ENCODE measurements at places on chromosomes 2 and 18.

- no peak for DNase-seq
These were observed 419.6 kb upstream of the POU3F3 start for GRCh38 chr2:104434318-104434792.

DNA sequence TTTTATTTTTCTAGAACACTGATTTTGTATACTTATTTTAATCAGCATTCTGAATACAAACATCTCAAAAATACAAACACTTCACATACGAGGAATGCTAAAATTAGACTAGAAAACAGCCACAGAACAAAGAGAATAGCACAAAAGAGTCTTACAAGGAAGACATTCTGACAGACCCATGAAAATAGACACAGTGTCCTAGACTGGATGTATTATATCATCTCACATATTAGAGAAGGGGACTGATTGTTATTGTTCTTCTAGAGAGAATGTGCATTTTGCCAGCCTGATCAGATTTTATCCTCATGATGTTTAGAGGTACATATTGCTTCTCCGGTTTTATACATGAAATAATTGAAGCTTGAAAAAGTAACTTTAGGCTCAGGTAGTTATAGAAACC lies 357.9 kb downstream of the DPP10 start:
- no peak for DNase-seq

- peak; percentile 4 for DNase-seq
These were observed 7.0 kb downstream of the NCKAP5 start for GRCh38 chr2:133561045-133561852.

DNA sequence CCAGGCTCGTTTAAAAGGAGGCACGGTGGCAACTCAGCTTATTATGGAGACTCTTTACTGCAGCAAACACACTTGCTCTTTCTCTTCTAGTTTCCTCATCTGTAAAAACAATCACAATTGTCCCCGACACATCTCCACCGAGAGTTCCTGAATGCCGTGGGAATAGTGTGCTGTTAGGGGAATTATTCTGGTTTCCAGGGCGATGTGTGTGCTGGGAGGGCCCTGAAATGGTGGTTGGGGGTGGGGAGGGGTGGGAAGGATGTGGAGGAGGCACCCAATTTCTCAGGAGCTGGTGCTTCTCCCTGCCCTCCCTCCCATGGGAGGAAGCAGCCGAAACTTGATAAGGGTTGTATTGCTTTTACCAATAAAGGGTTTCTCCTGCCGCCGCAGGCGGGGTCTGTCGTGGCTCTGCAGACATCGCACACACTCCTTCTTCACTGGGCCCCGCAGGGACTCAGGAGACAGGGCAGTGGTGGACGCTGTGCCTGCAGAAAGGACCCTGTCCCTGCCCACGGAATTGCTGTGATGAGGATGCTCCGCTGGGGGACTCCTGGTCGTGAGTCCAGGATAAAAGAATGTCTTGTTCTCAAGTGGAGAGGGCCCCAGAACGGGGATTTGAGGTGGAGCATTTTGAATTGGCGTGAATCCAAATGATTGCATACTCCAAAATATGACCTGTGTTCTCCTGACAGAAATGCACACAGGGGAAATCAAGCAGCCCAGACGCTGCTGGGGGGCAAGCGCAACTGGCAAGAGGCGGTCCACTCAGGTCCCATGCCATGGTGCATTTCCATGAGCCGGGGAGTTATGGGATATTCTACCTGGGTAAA lies 119.2 kb downstream of the ACKR3 start:
- no peak for DNase-seq

GRCh38 chr2:161388146-161388779 lies 27.8 kb upstream of the TBR1 start:
- DNase-seq, result no peak

DNA sequence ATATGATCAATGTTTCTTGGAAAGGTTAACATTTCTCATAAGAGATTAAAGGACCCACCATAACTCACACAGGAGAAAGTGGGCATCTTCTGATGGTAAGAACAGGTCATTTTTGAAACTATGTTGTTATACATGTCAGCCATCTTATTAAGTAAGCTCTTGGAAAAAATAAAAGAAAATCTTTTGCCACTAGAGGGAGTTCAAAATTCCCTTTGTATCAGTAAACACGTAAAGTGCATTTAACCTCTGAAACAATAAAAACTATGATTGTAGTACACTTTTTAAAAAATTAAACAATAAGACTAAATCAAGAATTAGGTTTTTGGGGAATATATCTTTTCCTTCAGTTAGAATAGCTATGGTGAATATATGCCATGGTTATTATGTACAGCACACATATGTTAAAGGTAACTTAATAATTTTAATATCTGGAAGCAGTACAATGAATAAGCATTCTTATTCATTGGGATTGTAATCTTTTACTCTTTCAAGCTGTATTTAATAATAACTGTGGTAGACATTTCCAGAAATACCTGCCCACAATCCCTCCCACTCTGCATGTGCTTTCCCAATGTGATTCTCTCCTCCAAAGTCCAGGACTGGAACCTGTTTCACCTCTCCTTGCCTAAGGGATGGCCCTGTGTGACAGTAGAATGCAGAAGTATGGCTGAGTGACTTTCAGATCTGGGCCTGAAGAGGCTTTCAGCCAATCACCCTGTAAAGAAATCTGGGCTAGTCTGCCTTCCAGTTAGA lies 64.2 kb downstream of the RBMS1 start:
- peak; percentile 58 for DNase-seq

DNA sequence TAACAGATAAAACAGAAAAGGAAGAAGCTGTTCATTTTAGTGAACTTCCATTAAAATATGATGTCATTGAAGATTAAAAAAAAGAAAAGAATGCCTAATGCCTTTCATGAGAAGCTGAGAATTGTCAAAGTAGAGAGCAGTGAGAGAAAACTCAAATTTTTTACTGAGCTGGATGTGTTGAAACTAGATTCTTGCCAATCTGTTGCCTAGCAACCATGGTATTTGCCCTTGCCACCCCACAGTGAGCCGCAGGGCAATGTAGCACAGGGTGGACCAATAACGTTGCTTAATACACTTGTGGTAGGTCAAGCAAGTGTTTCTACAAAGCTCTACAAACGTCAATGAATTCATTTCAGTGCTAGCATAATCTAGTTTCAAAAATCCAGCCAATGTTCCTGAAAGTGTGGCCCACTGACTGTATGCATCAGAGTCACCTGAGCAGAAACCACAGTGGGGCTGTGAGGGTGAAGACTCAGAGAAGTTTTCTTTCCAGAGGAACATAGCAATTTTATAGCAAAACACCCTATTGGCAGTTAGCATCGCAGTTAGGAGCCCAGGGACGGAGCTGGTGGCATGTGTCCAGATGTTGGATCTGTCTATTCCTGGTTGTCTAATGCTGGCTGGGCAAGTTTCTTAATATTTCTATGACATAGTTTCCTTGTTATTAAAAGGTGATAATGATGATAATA lies 132.2 kb downstream of the DOCK10 start:
- no peak for DNase-seq

DNA sequence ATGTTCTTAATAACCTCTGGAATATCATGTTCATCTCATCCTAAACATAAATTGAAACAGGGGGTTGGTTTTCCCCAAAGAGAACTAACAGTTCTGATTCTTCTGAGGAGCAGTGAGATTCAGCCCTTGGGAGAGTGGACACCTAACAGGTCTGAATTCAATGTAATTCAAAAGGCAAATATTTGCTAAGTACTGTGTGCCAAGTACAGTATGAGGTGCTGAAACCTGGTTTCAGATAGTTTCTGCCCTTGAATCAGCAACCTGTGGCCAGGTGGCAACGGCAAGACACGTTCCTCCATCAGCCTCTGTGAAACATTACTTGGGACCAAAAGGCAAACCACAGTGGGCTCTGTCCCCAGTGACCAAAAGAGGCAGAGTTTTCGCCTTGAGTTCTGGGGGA lies 1.3 kb downstream of the LRRC30 start:
- DNase-seq, result no peak

- DNase-seq, result no peak
These were observed 16.9 kb downstream of the CROCC2 start for GRCh38 chr2:240922982-240923537.

- DNase-seq, result no peak
These were observed 150.0 kb downstream of the ZNF385B start for GRCh38 chr2:179711375-179711774.

DNA sequence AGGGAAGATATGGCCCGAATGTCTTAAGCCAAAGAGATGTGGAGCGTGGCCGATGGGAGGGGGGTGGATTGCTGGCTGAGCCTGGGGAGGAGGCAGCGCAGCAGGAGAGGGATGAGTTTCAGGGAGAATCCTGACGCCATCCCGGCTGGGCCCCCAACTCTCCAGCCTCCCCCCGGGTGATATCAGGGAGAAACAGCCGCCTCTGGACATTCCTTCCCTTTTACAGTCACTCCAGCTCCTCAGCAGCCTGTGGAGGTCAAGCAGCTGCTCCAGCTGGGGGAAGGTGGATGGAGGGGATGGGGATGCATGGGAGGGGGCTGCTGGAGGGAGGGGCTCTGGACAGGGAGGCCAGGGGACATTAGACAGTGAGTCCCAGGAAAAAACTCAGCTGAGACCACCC lies 9.5 kb upstream of the DES start:
- no peak for DNase-seq

- DNase-seq, result no peak
These were observed 74.3 kb downstream of the BIN1 start for GRCh38 chr2:127032621-127033020.

- no peak for DNase-seq
These were observed 112.0 kb downstream of the GULP1 start for GRCh38 chr2:188403676-188404075.

GRCh38 chr2:218957671-218958070 lies 1.8 kb upstream of the CDK5R2 start:
- no peak for DNase-seq

DNA sequence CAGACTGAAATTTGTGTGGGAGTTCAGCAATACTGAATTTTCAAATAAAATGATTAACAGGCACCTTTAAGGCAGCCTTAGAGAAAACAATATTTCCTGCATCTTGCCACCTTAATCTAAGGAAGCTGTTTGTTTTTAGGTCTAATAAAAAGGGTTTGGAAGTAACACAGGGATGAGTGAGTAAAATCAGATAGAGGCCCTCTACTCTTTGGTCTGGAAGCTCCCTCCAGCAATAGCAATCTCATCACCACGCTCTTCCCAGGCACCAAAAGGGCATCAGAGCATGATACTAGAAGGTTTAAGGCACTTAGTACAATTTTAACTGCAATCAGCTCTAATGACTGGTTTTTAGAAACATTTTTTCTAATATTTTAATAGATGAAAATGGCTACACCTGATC lies 155.6 kb downstream of the VWC2L start:
- DNase-seq, result no peak

GRCh38 chr2:40915651-40916050 lies 463.8 kb upstream of the SLC8A1 start:
- no peak for DNase-seq

- no peak for DNase-seq
These were observed 97.9 kb downstream of the BAZ2B start for GRCh38 chr2:159518321-159519005.

GRCh38 chr2:207265869-207266268 lies 100.1 kb upstream of the KLF7 start:
- no peak for DNase-seq

Data from erythroblast (primary cell).